Activated CD4-positive, alpha-beta T cell treated with anti-CD3 and anti-CD28 coated beads for 4 hours (primary cell): ENCODE measurements at places on chromosomes 4 and X.
A peak's percentile ranks its signal among the peaks of the same experiment; 100 is the strongest.

- DNase-seq: no peak
Measured at GRCh38 chrX:78693536-78693935, 34.4 kb upstream of the RTL3 start.

GRCh38 chr4:22801391-22801790, 108.7 kb downstream of the GBA3 start:
- no peak for DNase-seq

- DNase-seq: no peak
Measured at GRCh38 chr4:100986360-100986868, 360.9 kb downstream of the PPP3CA start.

- no peak for DNase-seq
Measured at GRCh38 chr4:150006197-150006596, 72.0 kb upstream of the DCLK2 start.

- DNase-seq: peak; percentile 2
Measured at GRCh38 chr4:67087897-67088296, 457.4 kb downstream of the CENPC start.

DNA sequence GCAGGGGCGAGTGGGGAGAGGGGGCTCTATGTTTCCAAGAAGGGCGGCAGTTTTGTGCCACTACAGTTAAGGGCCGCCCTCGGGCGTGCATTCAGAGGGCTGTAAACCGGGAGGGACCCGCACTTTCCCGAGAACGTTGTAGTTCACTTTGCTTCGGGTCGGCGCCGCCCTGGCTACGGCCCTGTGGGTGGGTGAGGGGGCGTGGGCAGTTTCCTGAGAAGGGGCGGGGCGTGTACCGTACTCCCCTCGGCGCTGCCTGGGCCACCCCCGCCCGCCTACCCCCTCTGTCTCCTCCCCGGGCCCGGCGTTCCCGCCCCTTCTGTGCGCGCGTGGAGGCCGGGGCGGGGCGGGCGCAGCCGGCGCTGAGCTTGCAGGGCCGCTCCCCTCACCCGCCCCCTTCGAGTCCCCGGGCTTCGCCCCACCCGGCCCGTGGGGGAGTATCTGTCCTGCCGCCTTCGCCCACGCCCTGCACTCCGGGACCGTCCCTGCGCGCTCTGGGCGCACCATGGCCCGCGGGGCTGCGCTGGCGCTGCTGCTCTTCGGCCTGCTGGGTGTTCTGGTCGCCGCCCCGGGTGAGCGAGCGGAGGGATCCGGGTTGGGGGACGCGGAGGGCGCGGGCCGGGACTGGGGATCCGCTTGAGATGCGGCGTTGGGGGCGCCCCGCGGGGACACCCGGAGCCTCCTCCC, at the start of gene CD99:
Gene CD99 (plus strand): TSS at position 440 of the 687 bp plus-strand sequence. CDS start 66 bp downstream, at position 506.
- DNase-seq: peak; percentile 93

- no peak for DNase-seq
Measured at GRCh38 chr4:139761461-139761860, 95.8 kb downstream of the MGST2 start.

- no peak for DNase-seq
Measured at GRCh38 chr4:15027921-15028435, 25.7 kb downstream of the CPEB2 start.

- DNase-seq: no peak
Measured at GRCh38 chrX:124242131-124242530, 90.3 kb upstream of the TEX13D start.
